ENCODE measurements at places on chromosomes 5 and 9. TPM values are rescaled to one million over a fixed set of nuclear protein-coding genes. Genes with fewer than 3 reads are reported as not detected.

GRCh38 chr5:119255571-119256356, 100.1 kb upstream of the TNFAIP8 start:
- no peak for DNase-seq

DNA sequence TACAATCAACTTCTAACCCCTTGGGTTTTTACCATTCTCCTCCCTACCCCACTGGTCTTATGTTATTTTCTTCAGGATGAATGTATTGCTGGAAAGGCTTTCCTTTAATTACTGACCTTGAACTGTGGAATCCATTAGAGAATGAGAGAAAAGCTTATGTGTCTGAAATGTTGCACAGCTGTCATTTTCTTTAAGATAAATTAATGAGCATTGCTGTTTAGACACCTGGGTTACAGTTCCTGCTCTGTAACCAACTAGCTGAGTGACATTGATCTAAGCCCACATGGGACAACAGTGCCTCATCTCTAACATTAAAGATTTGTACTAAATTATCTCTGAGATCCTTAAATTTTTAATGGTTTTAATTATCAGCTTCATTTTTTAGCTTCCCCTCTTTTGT, 507.0 kb downstream of the TAF11L14 start:
- no peak for DNase-seq

- no peak for DNase-seq
Observed at GRCh38 chr9:98302150-98302549, 46.7 kb upstream of the TBC1D2 start.

- no peak for DNase-seq
Observed at GRCh38 chr9:117095081-117095480, 319.8 kb downstream of the ASTN2 start.

DNA sequence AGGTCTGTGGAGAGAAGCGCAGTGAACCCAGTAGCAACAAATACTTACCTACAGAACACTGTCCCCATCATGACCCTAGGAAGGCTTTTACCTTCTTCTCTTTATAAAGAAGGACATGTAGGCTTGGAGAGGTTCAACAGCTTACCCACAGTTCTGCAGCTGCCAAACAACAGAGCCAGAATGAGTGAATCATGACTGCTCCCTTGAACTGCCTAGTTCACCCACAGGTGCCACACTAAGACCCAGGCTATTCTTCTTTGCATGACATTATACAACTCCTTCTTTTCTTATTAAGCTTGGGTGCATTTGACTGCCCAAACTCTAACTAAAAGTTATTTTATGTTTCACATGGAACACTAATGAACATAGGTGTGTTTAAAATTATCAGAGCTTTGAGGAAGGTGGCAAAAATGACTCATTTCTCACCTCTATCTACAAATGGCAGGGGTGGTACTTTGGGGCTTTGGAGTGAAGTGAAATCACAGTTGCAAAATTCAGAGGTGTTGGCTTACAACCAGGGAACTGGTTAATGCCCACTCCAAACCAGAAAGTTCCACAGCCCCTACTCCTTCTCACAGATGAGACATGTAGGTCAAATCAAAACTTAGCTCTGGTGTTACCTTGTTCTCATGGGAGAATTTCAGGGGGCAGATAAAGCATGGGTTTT, 201.6 kb downstream of the SEMA6A start:
- no peak for DNase-seq

DNA sequence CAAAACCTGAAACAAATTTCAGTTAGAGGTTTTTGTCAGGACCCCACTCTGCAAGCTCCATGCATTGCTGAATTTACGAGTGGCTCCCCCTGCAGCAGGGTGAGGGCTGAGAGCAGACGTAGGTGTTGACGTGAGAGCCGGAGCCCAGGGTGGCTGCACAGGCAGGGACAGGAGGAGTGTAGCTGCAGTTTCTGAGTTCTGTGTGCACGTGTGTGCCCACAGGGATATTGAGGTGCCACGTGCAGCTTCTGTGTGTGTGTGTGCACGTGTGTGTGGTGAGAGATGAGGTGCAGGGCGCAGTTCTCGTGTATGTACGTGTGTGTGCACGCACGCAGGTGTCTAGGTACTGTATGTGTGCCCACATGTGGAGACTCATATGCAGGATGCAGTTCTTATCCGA, 14.6 kb downstream of the PLEKHG4B start:
- no peak for DNase-seq

- DNase-seq = no peak
Observed at GRCh38 chr9:20111173-20111843, 322.5 kb upstream of the SLC24A2 start.

- peak; percentile 71 for DNase-seq
Observed at GRCh38 chr9:35258660-35259474, 97.1 kb downstream of the UNC13B start.

GRCh38 chr9:87393706-87394230, 103.9 kb upstream of the DAPK1 start:
- DNase-seq = no peak

GRCh38 chr9:33498387-33498786, 24.7 kb upstream of the NOL6 start:
- DNase-seq = no peak

GRCh38 chr9:135184181-135185053, 96.9 kb downstream of the OLFM1 start:
- no peak for DNase-seq

DNA sequence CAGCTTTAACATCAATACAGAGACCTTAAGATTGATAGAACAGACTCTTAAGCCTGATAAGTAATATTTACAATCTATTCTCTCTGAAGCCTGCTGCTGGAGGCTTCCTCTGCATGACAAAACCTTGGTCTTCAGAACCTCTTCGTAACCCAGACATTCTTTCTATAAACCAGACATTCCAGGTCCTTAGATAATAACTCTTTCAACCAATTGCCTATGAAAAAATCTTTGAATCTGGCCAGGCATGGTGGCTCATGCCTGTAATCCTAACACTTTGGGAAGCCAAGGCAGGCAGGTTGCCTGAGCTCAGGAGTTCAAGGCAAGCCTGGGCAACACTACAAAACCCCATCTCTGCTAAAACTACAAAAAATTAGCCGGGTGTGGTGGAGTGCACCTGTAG, 327.8 kb downstream of the ENC1 start:
- DNase-seq = no peak

- no peak for DNase-seq
Observed at GRCh38 chr9:113548221-113549041, 84.9 kb downstream of the RGS3 start.

DNA sequence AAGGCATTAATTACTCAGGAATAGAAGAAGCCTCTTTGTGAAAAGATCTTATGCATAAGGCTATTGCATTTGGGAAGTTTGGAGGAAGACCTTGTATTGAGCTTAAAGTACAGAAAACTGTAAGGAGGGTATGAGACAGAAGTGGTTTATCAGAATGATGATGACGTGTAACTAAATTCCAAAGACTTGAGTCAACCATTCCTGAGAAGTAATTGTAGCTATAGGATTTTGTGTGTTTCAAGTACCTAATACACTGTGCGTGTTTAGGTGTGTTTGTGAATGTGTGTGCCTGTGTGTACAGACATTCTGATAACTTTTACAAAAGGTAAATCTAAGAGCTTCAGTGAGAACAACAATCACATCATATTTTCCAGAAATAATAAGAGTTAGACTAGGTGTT, 46.5 kb upstream of the IRX2 start:
- DNase-seq = no peak

DNA sequence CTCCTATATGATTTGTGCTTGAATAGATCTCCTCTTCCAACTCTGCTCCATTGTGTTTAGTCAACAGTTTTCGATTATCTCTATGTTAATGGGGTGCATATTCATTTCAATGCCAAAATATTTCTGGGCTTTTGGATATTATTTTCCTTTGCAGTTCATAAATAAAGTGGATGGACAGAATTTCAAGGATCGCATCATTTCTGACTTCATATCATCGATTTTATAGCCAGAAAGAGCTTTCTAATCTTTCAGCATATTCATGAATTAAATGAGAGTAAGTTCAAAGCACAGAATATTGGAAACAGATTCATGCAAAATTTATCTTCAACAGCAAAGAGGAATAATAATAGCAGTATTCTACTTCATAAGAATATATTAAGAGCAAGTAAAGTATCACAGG, 60.0 kb upstream of the MINAR2 start:
- DNase-seq = no peak

DNA sequence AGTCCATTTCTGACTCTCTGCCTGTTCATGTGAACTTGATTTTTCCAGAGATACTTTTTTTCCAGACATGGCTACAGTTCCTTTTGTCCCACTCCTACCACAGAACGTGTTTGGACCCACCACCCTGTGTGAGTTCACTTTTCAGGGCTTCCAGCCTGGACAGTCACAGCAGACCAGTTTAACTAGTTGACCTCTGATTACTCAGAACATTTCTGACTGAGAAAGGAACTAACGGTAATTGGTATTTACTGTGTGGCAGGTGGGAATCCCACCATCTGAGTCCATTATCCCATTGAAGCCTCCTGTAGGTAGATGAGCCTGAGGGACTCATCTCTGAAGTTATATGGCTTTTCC, 210.1 kb downstream of the GOLPH3 start:
- no peak for DNase-seq

DNA sequence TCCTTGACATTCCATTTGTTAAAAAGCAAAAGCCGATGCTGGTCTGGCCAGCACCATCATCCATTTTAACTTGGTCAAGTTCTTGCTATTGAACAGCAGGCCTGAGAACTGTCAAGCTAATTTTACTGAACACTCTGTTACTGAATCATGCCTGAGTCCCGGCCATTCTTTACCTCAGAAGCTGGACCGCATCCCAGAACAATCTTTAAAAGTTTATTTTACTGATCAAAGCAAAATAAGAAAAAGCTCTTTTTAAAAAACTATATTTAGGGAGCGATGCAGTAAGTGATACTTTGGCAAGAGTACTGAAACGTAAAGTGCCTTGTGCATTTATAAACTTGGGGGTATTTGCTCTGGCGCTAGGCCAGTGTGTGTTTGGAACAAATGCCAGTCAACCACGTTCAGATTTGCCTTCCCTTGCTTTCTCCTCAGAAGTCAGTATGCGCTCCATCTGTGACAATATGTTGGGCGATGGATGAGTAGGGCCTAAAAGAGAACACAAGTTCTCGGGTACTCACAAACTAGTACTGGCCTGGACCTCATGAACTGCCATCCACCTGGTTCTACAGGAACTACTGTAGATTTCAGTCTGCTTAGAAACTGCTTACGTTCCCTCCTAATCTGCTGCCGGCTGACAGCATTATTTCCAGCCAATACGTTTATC, 161.9 kb downstream of the MAPKAP1 start:
- DNase-seq = no peak

DNA sequence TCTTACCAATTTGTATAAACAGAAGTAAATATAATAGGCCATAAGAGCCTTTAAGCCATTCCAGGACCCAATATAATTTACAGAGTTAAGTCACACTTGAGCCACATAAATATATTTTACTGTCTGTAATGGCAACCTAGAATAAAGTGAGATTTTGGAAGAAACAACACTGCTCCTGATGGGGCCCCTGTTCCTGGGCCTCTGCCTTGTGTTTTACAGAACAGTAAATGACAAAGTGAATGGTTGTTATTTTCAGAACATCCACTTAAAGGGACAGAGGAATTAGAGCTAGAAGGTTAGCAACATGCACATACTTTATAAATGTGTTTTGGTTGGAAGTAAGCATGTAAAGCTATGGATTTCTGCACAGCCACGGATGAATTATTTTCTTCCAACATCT, 3.6 kb downstream of the PTGER4 start:
- DNase-seq = no peak

DNA sequence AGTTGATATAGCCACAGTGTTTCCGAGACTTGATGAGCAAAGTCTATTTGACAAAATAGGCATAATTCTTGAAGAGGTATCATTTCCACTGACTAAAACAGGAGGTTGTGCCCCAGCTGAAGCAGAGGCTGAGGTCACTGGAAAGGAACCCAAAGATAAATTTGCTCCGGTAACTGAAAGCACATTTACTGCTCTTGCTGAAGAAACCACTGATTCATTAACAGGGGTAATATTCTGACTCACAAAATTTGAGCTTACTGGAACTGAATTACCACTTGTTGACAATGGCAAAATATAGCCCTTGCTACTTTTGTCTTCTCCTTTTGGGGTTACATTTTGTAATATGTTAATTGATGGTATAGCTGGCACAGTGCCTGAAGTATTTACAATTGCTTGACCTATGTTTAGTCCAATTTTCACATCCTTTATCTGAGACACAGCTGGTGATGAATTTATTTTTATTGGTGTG, 30.2 kb downstream of the MLANA start:
- DNase-seq = no peak

- no peak for DNase-seq
Observed at GRCh38 chr5:135833961-135834638, 363 bp upstream of the SLC25A48 start.

DNA sequence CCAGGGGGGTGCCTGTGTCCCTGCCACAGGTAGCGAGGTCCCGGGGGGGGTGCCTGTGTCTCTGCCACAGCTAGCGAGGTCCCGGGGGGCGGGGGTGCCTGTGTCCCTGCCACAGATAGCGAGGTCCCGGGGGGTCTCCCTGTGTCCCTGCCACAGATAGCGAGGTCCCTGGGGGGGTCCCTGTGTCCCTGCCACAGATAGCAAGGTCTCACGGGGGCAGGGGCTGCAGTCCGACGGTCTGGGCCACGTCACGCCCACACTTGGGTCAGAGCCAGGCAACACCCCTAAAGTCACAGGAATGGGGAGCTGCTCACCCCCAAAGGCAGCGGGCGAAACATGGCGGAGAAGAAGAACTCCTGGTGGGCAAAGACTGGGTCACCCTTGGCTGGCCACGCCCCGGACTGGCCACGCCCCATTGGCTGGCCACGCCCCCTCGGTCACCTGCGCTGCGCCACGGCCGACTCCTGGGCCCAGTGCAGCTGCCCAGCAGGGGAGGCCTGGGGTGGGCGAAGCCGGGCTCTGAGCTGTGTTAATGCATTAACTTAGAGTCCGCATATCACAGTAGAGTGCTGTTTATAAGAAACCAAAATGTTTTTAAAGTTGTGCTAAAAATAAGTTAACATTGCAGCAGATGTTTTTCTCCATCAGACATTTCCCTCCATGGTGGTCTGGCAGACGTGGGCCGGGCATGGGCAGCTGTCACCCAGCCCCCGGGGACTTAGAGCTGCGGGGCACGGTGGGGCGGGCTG, 7.0 kb downstream of the NOXA1 start:
- DNase-seq = no peak

IL9 gene
- not detected for total RNA-seq

PCDHB13 gene
- 12.7 TPM for total RNA-seq

GABRA6 gene
- total RNA-seq = not detected

PPIP5K2 gene
- 134 TPM for total RNA-seq

PFDN1 gene
- 67.7 TPM for total RNA-seq
